Naive thymus-derived CD8-positive, alpha-beta T cell (primary cell): ENCODE measurements at places on chromosomes 13 and 19.

DNA sequence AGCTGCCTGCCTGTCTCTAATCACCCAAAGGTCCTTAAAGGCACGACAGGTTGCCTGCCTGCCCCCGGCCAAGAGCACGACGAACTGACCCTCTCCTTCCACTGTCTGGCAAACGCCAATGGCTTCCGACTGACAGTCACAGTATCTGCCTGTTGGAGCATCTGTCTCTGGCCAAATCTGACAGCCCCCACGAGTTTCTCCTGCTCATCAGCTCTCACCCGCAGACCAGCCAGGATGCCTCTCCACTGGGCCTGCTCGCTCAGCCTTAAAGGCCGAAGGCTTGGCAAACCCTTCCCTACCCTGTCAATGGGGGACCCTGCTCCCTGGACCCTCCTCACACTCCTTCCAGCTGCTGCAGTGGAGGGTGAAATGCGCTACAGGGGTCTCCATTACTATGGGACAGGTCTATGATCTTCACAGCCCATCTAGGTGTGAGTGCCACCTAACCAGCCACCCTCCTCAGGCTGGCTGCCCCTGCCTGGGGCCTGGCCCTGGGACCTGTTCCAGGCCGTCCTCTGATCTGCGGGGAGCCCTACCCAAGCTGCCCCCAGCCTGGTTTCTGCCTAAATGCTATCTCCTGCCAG is 932 bp downstream of the FAM83E start:
- no peak for DNase-seq

GRCh38 chr19:20365146-20365545 is 198.1 kb downstream of the ZNF486 start:
- DNase-seq = no peak

GRCh38 chr13:19959141-19959830 is 759 bp downstream of the ZMYM2 start:
- DNase-seq = peak; percentile 73

DNA sequence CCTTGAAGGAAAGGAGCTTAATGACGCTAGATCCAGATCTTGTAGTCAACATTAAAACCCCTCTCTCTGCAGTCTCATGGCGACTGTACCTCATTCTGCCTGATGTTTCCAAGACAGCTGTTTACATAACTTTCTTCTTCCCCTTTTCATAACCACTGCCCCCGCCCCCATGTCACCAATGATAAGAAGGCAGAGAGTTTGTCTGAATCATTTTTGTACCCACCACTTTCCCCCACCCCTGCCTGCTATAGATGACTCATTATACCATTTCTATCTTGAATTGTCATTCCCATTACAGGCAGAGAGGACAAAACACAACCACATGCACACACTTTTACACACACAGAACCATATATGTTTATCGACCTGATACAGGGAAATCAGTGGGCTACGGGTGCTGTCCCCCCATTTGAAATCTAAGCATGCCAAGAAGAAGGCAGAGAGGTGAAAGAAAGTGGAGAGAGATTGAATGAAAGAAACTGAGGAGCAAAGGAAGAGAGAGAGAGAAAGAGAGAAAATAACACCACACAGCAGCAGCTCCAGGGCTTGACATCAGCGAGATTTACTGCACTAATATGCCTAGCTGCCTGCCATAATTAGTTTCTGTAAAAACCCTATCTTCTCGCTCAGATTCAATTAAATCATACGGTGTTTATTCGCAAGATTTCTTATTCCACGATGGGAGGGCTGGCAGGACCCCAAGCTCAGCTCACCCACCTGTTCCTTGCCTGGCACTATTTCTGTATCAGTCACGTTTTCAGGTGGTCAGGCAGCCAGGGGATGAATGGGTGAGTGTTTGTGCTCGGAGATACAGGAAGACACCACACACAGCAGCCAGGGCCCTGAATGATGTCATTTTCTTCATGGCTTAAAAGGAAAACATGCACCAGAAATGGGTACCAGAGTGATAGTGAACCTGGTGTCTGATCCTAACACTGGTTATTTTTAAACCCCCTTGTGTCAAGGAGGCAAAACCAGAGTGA is 114.3 kb upstream of the SERP2 start:
- DNase-seq = peak; percentile 8

GRCh38 chr19:1672769-1673644 is 20.6 kb upstream of the TCF3 start:
- DNase-seq = no peak

DNA sequence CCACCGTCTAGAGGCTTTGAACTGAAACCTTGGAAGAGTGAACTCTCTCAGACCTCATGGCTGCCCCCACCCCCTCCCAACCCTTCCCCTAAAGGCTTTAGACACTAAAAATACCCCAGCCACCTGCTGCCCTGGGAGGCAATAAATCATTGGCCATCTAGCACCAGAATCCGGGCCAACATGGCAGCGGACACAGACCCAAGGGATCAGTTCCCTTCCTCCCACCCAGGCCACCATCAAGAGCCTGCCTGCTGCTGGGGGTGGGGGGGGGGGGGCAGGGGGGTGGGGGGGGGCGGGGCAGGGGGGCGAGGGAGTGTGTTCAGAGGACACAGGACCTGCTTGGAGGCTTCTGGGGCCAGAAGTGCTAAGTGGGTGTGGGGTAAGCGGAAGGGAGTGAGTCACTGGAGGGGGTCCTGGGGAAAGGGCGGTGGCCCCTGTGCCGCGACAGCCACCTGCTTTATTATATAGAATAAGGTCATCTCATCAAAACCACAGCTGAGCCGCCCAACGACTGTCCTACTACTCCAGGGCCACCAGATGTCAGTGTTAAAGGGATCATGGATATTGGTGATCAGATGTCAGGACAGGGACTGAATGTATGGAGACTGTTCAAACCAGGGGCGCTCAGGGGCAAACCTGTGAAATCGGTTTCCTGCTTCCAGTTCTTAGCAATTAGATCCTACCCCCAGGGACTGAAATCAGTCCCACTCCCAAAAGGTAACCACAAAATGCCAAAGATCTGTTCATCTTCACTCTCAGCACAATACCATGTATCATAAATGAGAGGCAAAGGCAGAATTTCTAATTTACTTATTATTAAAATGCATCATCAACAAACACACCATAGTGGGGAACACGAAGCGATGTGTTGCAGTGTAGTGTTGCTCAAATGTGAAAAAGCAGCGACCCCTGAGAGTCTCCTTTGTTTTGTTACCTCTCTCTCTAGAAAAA is 24.3 kb downstream of the ARL11 start:
- DNase-seq = no peak
